ENCODE measurements at places on chromosomes 5 and 9.

GRCh38 chr9:378263-378662, 163.6 kb downstream of the DOCK8 start:
- ATAC-seq = no peak

DNA sequence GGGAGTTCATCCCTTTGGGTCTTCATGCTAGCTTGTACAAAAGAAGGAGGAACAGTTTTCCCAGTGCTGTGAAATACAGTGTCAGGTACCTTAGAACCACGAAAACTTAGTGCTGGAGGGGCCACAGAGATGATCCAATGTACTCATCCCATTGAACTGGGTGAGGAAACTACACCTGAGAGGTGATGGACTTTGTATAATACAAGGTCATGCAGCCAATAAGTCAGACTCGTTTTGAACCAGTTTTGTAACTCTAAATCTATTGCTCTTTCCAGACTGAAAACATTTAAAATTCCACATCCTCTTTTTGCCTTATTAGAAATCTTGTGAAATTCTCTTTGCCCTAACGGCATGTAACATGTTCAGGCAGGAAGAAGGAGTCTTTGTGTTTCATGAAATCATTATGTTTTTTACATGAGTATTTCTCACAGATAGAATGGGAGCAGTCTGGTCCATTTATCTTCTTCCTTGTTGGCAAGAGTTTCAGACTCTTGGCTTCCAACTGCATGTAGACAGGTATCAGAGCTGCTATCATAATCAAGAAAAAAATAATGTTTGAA, 146.8 kb upstream of the FBXL7 start:
- ATAC-seq = no peak

DNA sequence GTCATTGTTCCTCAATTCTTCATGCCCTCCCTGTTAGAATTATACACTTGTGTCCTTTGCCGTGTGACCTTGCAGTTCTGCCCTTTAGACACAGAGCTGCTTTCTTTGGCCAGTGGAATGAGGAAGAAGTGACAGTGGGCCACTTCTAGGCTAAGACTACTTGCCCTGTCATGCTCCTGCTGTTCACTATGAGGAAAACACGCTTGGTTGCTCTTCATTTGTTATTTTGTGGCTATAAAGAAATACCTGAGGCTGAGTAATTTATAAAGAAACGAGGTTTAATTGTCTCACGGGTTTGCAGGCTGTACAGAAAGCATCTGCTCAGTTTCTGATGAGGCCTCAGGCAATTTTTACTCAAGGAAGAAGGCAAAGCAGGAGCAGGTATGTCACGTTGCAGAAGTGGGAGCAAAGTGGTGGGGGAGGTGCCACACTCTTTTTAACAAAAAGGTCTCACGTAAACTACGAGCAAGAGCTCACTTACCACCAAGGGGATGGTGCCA, 279.1 kb upstream of the DMAC1 start:
- no peak for ATAC-seq

DNA sequence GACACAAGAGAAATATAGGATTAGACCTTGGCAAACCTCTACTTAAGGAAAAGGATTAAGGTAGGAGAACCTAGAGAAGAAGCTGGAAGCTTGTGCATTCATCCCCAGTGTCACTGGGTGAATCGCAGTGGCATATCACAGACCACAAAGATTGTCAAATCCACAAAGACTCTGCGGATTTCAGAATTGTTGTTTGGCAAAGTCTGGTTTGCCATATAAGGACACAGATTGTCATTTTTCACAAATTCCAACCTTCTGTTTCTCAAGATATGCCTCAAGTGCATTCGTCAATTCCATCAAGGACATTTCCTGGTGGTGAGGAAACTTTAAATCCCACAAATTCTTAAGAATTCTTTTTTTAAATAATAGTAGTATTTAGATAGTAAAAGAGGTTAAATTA, 395.1 kb upstream of the PAPPA start:
- no peak for ATAC-seq

GRCh38 chr9:15578714-15579113, 25.9 kb downstream of the CCDC171 start:
- no peak for ATAC-seq

Data from SK-N-SH treated with all-trans-retinoic acid at 6 μM for 48 hours (cell line).